NCI-H446 (cell line): ENCODE measurements at places on chromosomes 5 and 9.

GRCh38 chr9:121279776-121280388 is 11.9 kb downstream of the GSN start:
- no peak for DNase-seq

DNA sequence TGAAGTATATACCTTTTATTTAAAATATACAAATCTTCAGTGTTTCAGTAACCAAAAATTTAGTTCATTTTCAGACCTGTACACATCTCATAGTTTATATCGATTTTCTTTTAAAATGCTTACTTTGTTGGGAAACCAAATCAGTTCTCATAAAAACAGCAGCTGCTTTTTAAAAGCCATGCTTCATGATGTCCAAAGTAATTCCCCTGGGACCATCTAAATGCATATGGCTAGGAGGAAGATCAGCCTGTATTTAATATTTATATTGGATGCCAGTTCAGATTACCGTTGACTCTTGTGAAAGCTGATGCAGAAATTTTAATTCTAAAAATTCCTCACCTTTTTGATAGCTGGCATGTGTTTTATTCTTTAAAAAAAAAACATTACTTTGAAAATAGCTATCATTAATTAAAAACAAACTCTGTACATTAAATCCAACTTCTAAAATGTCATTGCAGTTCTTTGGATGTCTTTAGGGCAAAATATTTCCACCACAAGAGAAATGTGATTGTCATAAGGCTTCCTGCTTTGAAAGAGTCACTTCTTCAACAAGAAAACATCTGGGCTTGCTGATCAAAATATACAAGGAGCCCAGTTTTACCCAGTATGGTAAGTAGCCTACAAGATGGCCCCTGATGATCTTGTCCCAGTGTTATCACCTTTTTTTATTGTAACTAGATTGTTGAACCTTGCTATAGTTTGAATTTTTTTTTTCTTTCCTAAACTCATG is 1242.9 kb upstream of the CDH6 start:
- DNase-seq, result no peak

DNA sequence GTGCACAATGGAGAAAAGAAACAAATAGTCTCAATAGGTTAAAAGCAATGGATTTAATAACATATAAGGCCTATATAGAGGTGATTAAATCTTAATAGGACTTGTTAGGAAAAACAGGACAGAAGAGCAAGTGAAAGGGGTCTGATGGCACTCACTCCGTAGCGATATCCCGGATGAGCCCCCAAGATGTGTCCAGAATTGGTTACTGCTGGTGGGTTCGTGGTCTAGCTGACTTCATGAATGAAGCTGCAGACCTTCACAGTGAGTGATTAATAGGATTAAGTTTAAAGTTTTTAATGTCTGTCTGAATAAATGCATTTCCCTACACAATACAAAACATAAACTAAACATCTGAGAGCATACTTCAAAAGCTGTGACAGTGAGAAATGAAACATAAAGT is 110.4 kb upstream of the FAM174A start:
- DNase-seq, result no peak

GRCh38 chr9:2271426-2271825 is 256.3 kb downstream of the SMARCA2 start:
- DNase-seq, result no peak

DNA sequence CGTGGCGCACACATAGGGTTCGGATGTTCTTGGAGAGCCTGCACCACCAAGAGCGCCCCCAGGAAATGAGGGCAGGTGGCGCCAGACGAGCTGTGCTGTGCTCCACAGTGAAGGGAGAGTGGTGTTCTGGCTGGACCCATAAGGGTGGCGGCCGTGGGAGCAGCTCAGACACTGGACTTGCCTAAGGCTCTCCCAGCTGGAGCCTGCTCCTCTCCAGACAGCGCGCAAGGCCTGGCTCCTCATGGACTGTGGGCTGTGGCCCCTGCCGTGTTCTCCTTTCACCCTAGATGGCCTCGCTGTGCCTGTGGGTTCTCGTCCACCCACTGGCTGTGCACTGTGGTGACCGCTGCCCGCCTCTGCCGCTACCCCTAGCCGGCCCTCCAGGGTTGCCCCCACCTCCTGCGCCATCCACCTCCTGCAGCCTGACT is 92.9 kb downstream of the EHMT1 start:
- DNase-seq, result no peak

GRCh38 chr5:176413709-176414191 is 2.6 kb downstream of the CLTB start:
- no peak for DNase-seq

DNA sequence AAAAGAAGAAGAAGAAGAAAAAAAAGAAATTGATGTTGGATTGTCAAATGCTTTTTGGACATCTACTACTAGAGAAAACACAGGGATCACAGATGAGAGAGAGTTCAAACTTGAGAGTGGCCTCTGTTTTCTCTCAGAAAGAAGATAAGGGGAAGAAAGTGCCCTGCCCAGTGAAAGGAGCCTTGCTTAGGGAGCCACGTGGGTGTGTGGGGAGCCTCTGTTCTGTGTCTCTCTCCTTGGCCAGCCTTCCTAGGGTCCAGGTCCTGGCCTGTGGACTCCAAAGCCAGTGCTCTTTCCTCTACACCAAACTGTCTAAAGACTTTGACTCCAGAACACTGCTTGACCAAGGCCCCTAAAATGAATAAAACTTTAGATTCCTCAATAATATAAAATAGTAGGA is 22.0 kb upstream of the COL15A1 start:
- no peak for DNase-seq

GRCh38 chr9:95333426-95333825 is 15.9 kb upstream of the FANCC start:
- DNase-seq, result no peak

- DNase-seq, result peak; percentile 45
Observed at GRCh38 chr5:36724467-36725332, 118.3 kb downstream of the SLC1A3 start.

DNA sequence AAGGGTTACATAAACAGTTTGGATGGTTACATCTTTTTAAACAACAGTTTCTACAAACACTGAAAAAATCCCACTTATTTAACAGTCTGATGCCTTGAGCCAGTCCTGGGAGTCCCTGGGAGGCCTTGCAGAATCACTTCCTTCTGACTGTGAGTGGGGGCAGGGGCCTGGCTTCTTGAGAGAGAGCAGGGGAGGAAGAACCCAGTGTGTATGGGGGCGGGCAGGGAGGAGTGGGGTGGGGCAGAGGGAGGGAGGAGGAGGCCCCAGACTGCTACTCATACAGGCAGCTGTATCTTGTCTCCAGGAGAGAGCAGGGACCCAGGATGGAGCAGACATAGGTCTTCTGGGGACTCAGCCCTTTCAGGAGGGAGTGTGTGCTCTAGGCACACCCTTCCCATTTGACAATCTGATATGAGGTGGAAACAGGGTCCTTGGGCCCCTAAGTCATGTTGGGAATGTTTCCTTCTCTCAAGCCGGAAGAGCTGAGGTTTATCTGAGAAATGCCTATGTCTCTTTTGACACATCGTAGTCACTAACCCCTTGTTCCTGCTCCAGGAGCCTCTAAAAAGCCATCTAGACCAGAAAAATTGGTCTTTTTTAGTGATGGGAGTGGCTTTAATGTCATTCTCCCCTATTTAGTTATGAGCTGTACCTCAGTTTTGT is 52.8 kb downstream of the IRF1 start:
- no peak for DNase-seq

DNA sequence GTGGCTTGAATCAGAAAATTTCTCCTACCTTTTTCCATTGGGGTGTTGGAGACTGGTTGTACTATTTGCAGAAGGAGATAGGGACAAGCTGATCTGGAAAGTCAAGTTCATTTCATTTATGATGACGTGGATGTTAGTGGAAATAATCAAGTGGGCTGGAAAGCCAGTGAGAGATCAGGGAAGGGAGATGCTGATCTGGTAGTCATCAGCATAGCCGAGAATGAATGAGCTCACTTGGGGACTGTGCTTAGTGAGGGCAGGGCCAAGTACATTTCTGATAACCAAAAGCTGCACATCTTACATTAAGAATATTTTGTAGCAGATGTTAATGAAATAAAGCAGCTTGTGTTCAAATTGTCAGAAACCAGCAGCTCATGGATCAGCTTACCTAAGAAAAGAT is 12.1 kb downstream of the MAN2A1 start:
- DNase-seq, result no peak

GRCh38 chr9:106110483-106110882 is 416.1 kb downstream of the TMEM38B start:
- no peak for DNase-seq

DNA sequence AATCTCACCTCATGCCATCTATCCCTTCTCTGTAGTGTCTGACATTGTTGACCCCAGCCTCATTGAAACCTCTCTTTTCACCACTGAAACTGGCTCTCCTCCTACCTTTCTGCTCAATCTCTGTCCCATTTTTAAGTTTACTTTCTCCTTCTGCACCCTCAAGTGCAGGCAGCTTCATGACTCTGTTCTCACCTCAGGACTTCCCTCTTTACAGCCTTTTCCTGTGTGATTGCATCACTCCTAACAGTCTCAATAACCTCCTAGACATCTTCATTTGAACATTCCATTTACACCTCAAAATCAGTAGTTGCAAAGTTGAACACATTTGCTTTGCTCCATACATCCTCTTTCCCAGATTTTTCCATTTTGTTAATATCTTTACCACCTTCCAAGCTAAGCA is 172.1 kb downstream of the RASEF start:
- no peak for DNase-seq

GRCh38 chr9:93133681-93134014 is 403 bp downstream of the NINJ1 start:
- no peak for DNase-seq

DNA sequence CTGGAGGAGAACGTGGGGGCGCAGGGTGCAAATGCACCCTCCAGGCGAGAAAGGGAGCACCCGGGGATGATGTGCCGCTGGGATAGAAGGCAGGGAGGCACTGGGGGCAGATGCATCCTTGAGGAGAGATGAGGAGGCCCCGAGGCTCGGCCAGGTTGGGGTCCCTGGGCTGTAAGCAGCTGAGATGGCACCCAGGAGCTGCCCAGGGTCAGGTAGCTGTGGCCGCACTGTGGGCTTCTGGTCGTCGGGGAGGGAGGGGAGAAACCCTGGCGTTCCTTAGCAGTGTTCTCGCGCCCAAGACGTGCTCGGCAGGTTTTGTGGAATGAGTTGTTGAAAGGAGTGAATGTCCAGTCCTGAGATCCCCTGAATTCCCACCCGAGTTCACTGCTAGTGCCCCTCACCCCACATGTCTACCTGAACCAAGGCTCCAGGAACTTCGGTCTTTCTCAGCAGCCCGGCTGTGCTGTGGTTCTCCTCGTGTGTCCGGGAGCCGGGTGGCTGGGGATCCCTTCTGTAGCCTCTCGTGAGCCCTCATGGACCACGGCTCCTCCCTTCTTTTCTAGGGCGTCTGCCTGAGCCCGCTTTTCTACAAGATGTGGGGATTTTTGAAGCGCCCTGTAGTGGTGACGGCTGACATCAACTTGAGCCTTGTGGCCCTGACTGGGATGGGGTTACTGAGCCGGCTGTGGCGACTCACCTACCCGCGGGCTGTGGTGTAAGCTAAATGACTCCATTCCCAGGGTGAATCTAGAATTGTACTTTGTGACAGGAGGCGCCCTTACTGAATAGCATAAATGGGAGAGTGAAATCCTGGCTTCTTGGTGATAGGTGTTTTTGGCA is 1.1 kb downstream of the POMT1 start:
- no peak for DNase-seq

DNA sequence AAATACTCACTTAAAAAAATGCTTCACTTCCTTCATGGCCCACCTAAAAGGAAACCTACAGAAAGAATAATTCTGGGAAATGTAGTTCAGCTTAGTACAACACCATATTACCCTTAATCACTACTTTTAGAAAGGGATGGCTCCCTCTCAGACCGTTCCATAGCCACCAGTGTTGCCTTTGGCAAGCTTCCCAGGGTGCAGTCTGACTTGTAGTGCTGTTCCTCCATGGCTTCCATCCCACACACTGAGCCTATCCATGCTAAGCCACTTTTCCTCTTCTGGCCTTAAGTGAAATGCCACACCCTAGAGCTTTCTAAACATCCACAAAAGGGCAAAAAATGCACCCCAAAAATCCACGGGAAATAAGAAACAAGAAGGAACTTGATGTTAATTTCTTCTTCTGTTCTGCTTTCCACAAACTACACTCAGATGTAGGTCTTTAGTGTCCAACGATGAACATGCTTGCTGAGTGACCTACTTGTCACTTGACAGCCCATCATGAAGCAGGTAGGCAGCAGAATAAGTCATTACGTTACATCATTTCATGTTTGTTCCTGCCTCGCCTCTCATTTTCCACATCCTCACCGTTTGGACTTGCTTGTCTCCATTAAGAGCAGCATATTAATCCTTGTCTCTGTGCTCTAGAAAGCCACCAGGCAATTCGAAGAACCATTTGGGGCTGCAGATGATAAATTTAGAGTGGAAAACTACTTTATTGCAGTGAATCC is 391.1 kb upstream of the GRAMD2B start:
- DNase-seq, result no peak

DNA sequence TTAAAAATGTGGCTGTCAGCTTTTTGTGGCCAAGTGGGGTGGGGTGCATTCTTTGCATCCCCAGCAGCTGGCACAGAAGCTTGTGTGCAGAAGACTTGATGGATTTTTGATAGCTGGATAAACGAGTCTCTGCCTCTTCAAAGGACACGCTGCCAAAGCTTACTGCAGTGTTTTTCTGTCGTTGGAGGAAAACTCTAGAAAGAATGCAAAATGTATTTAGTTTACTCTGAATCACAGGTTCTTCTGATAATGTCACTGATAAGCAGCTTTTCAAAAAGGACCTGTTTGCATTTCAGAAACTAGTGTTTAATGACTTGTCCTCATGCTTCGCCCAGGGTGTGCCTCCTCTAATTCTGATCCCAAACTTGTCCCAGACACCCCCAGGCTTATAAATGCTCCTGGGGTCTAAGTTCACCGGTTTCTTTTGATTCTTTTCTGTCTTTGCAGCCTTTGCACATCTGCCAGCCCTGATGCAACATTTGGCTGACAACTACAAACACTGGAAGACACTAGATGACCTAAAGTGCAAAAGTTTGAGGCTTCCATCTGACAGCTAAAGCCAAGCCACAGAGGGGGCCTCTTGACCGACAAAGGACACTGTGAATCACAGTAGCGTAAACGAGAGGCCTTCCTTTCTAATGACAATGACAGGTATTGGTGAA is 66.0 kb downstream of the WDR41 start:
- no peak for DNase-seq

DNA sequence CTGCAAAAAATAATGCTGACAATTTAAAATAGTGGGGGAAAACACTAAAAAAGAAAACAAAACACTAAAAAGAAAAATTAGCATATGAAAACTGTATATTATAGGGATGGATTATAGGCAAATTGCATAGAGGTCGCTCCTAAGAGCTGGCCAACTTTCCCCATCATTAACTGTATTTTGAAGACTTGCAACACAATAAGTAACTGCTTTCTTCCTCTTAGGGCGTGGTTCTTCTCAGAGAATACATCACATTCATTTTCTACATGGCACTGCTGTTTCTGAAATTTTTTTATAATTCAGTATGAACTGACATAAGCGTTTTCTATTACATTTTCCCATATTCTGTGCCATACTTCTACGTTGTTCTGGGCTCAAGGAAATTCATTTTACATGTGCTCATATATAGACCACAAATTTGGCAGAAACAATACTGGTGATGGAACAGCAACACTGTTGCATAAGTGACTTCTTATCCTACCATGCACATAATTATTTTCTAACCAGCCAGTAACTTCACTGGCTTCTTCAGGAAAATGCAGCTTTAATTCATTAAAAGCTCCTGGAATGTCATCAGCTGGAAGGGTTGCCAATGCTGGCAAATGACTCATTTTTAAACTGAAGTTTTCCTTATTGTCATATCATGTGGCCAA is 171.2 kb upstream of the DMAC1 start:
- DNase-seq, result no peak

- DNase-seq, result peak; percentile 99
Observed at GRCh38 chr5:45507178-45507577, 189.0 kb downstream of the HCN1 start.
